ENCODE measurements at places on chromosomes 1 and 21.

GRCh38 chr1:214933375-214933774 lies 149.2 kb upstream of the KCNK2 start:
- no peak for DNase-seq

- no peak for DNase-seq
Measured at GRCh38 chr1:220330265-220330664, 58.0 kb upstream of the RAB3GAP2 start.

DNA sequence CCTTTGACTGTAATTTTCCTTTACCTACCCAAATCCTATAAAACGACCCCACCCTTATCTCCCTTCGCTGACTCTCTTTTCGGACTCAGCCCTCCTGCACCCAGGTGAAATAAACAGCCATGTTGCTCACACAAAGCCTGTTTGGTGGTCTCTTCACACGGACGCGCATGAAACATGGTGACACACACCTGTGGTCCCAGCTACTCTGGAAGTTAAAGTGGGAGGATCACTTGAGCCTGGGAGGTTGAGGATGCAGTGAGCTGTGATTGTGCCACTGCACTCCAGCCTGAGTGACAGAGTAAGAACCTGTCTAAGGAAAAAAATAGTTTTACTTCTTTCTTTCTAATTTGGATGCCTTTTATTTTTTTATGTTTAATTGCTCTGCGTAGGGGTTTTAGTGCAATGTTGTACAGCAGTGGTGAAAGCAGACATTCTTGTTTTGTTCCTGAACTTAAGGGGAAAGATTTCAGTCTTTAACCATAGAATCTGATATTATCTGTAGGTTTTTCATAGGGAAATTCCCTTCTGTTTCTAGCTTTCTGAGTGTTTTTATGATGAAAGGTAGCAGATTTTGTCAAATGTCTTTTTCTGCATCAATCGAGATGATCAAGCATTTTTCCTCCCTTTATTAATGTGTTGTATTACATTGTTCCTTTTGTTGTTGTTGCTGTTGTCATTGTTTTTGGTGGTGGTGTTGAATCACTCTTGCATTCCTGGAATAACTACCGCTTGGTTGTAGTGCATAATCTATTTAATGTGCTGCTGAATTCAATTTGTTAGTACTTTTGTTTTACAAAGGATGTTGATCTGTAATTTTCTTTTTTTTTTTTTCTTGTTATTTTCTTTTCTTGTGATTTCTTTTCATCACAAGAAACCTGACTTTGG lies 497.4 kb downstream of the DISC1 start:
- DNase-seq = no peak

DNA sequence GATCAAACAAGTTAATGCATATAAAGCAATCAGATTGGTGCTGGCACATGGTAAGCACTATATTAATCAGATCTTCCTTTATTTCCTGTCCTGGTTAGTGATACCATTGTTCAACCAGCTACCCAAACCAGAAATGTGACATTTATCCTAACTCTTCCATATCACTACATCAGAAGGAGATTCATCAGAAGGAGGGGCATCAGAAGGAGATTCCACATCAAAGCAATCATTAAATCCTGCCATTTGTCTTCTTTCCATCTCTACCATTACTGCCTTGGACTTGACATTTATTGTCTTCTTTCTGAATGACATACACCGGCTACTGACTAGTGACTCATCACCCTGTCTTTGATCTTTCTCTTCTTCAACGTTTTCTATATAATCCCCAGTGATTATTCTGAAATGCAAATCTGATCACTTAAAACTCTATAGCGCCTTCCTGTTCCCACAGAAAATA lies 75.0 kb downstream of the DNM3 start:
- no peak for DNase-seq

- DNase-seq = no peak
Measured at GRCh38 chr21:35563885-35564451, 496.4 kb downstream of the SETD4 start.

- DNase-seq = no peak
Measured at GRCh38 chr1:223297800-223298199, 66.2 kb downstream of the SUSD4 start.

- DNase-seq = no peak
Measured at GRCh38 chr1:212228076-212228475, 57.1 kb upstream of the PPP2R5A start.

- DNase-seq = peak; percentile 87
Measured at GRCh38 chr1:26529655-26530409, at the start of gene RPS6KA1. Gene RPS6KA1, plus strand, starts transcription at chr1:26529761. Its CDS starts 160 bp downstream, at chr1:26529921.

GRCh38 chr1:42720868-42721267 lies 19.2 kb downstream of the CLDN19 start:
- DNase-seq = no peak

- no peak for DNase-seq
Measured at GRCh38 chr21:14086553-14086952, 124.2 kb downstream of the LIPI start.

GRCh38 chr1:44705938-44706337 lies 25.0 kb downstream of the RNU5D-1 start:
- DNase-seq = no peak

DNA sequence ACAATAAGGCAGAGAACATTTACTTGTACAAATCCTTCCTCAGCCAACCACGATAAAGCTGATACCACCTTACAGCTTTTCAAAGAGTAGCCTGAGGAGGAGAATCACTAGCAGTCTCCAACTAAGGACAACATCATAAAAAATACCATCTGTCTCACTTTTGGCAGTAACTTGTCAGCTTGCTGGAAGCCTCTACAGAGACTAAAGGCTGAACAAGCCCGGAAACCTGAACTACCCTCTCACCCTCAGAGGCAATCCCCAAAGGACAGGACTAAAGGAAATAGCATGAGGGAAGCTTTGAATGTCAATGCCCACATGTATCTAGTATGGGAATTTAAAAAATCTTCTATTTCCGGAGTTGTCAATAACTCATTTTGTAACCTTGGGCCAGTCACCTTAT lies 10.6 kb downstream of the SRSF4 start:
- DNase-seq = no peak

DNA sequence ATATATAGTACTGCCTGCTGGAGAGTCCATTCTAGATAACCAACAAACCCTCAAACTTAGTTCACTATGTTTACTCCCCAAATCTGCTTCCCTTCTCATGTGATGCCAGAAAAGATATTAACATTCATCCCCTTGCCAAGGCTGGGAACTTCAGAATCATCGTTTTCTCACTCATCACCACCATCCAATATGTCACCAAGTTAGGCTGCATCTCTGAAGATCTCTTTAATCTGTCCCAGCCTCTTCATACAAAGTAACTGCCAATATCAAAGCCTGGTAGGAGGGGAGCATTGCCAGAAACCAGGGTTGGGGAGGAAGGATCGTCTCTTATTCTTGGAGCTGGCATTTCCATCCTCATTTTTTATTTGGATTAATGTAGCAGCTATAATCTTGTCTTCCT lies 71.6 kb downstream of the XCL2 start:
- DNase-seq = no peak

GRCh38 chr1:226985839-226986463 lies 45.9 kb downstream of the COQ8A start:
- no peak for DNase-seq

- no peak for DNase-seq
Measured at GRCh38 chr1:117810553-117810952, 118.9 kb downstream of the GDAP2 start.

DNA sequence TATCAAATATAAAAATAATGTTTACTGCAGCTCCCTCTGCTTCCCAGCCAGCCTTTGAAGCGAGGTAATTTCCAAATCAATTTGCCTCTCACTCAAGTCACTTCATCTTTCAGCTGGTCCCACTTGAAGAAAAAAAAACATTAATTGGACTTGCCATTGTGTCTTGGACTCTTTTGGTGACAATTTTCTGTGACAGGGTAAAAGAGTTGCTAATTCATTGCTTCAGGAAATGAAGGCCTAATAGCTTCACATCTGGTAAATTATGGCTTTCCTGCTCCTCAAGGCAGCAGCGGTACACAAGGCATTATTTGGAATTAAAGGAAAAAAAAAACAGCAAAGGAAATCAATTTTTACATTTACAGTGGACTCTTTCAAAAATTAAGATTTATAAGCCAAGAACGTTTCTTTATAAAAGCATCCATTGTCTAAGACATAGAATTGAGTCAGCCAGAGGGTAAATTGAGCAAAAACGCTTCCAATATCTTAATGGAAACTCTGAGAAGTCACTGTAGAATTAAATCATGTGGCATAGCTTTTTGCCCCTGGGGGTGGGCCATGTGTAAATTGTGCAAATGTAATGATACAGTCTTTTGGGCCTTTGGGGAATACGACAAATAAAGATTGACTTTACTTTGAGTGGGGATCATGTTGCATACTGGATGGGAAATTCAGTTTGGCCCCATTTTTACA lies 102.5 kb downstream of the LYPLAL1 start:
- no peak for DNase-seq

DNA sequence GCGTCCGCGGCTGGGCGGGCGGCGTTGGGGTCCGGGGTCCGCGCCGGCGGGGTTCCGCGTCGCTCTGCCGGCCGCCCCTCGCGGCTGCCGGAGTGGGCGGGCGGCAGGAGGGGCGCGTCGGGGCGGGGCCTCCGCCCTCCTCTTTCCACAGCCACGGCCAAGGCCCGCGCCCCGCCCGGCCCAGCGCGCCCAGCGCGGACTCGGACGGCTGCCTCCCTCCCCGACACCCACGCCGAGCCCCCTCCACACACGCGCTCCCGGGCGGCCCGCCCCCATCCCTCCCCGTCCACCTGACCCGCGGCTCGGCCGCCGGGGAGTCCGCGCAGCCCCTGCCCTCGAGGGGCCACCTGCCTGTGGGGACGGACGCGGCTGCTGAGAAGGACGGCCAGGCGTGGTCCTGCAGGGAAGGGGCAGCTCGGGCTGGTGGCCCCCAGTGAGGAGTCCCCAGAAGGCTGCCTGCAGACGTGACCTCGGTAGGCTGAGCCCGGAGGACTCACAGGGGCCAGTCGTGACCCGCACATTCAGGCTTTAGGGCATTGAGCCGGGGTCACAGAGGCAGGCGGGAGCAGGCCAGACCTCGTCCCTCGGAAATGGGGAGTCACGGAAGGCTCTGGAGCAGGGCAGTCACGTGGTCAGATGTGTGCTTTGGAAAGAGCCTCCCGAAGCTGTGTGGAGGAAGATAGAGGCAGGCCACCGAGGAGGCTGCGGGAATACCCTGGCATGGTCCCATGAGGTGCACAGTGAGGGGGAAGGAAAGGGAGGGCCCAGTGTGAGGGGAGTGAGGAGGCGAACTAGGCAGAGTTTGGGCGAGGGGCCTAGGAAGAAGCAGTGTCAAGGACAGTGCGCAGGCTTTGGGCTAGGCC lies at the start of gene COL8A2:
Gene COL8A2 (minus strand): TSS at position 94 of the 863 bp plus-strand sequence. CDS start 24,980 bp downstream, outside the sequence.
- DNase-seq = no peak

DNA sequence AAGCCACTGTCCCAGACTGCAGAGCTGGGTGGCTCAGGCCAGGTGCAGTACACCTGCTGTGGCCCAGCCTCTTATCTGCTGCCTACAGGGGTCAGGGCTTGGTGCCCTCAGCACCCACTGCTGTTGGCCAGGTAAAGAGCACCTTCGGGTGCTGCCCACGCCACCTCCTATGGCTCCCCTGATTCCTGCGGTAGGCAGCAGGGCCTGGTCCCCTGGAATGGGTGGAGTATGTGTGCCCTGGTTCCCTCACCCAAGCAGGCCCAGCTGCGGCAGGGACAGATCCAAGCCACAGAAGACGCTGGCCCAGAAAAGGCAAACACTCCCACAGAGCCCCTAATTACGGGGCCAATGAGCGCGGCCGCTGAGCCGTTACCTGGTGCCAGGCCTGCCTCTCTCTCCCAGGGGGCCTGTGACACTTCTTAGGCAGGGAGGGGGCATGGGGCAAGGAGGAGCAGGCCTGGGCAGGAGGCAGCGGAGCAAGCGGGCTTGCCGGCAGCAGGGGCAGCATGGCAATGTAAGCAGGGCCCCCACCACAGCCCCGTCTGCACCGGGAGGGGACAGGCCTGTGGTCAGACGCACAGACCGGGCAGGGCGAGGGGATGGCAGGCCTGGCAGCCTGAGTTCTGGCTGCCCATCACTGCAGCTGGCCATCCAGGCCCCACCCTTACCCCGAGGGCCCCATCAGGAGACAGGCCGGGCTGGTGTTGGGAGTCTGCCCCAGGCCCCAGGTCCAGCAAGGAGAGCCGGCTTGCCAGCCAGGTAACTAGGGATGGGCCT lies 19.0 kb downstream of the ESPN start:
- DNase-seq = no peak

GRCh38 chr1:47805018-47805417 lies 192.2 kb downstream of the TRABD2B start:
- no peak for DNase-seq

- DNase-seq = no peak
Measured at GRCh38 chr1:88191917-88192316, 492.2 kb upstream of the PKN2 start.

- no peak for DNase-seq
Measured at GRCh38 chr1:221327954-221328353, 413.9 kb downstream of the DUSP10 start.

DNA sequence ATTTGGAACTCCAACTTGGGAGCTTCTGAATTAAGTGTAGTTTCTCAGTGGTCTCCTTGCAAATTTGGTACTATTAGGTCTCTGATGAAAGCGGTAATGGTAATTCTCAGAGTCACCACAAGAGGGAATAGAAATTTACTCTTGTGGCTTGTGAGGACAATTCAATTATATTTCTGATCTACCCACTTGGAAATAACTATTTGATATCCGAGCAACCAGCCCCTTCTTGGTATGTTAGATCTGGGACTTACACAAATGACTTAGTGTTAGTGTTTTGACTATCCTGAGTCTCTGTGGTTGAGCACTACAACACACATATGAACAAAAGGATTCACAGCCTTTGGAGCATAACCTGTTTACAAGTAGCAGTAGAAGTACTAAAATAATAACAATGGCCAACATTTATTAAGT lies 68.1 kb downstream of the RPS6KA1 start:
- peak; percentile 42 for DNase-seq

- no peak for DNase-seq
Measured at GRCh38 chr21:41075656-41076055, 92.3 kb upstream of the BACE2 start.

DNA sequence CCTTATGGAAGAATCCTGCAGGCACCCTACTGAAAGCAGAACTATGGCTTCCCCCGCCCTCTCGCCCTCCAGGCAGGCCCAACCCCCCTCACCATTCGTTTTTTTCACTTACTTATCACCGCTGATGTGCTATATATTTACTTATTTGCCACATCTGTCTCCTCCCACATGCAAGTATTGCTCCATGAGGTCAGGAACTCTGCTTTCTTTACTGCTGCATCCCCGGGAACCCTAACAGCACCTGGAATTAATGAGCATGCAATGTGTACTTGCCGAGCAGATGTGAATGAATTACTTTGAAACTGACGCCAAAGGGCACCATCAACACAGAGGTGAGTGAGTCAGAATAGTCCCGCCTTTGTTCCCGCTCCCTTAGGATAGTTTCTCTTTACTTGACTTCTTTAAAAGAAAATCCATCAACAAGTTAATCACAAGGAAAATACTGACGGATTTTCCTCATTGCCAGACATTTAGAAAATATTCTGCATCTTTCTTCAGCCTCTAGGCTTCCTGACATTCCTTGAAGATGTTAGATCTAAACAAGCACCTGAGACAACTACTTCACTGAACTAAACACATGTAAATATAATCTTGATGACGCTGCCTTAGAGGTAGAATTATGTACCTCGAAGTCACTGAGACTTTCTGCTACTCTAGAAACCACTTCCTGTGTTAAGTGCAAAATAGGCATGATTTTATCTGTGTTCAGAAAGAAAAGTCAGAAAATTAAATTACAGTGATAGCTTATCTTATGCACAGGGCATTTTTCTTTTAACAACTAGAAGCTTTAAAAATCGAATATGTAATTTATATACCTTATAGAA lies 17.5 kb upstream of the RAB4A start:
- no peak for DNase-seq

Data from 8988T (cell line).